CD4-positive, alpha-beta T cell treated with Interleukin-21 for 1 hour (primary cell): ENCODE measurements at places on chromosomes 2 and 18.
A peak's percentile ranks its signal among the peaks of the same experiment; 100 is the strongest.

DNA sequence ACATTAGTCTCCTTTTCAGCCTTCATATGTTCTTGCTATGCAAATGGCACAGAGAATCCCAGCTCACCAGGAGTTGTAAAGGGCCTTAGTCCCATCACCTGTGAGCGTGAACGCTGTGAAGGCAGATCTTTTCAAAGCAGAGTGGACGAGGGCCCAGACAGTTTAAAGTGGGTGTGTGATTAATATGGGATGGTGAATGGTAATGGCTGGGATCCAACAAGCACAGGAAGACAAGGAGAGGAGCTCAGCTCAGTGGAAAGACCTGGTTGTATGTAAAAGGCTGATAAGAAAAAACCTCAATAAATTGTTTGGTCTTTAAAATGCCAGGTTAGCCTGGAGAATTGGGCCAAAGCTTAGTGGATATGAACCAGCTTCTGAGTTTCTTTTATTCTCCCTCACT lies 326.2 kb downstream of the NYAP2 start:
- DNase-seq: no peak

DNA sequence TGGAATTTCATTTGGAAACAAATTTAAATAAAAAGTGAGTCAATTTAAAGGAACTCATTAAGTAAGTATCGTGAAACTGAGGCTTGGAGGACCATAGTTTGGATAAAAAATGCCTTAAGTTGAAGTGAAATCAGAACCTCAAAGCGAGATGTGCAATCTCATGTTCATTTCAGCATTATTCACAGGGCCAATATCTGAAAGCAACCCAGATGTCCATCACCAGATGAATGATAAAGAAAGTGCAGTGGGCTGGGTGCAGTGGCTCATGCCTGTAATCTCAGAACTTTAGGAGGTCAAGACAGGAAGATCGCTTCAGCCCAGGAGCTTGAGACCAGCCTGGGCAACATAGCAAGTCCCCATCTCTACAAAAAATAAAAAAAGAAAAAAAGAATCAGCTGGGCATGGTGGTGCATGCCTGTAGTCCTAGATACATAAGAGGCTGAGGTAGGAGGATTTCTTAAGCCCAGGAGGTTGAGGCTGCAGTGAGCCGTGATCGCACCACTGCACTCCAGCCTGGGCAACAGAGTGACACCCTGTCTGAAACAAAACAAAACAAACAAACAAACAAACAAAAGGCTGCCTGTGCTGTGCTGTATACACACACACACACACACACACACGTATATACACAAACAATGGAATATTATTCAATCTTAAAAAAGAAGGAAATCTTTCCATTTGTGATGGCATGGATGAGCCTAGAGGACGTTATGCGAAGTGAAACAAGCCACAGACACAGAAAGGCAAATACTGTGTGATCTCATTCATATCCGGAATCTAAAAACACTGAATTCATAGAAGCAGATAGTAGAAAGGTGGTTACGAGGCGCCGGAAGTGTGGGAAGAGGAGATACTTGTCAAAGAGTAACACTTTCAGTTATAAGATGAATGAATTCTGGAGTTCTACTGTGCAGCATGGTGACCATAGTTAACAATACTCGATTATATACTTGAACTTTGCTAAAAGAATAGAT lies 14.5 kb downstream of the SH3RF3 start:
- DNase-seq: peak; percentile 56

- DNase-seq: no peak
Measured at GRCh38 chr2:72813841-72814240, 12.0 kb downstream of the EXOC6B start.

DNA sequence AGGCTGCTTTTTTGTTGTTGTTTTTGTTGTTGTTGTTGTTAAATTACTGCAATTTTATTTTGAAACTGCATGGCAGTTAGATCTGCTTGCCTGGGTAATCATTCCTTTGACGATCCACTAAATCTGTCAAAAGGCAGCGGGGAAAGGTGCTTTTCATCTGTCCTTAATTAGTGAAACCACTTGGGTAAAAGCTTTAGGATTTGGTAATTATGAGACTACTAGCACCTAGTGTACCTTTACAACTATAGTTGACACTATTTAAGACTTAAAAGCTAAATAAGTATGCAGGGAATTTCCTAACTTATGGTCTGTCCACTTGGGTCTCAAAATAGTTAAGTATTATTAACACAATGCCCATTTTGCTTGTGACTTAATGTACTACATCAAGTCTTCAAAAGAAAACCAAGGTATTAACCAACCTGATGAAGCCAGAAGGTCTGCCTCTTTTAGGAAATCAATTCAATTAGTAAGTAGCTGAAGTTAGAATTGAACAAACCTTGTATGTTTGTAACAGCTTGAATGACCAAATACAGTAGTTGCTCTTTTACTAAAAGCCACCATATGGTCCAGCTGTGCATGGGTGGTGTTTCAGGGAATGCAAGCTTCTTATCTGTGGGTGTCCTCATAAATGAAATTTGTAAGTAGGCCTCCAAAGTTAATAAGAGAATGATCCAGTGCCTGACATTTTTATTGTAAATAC lies 44.8 kb downstream of the NAB1 start:
- no peak for DNase-seq

GRCh38 chr2:159960414-159960813 lies 102.0 kb downstream of the PLA2R1 start:
- DNase-seq: no peak

- DNase-seq: no peak
Measured at GRCh38 chr18:52237551-52237950, 102.4 kb upstream of the DCC start.

DNA sequence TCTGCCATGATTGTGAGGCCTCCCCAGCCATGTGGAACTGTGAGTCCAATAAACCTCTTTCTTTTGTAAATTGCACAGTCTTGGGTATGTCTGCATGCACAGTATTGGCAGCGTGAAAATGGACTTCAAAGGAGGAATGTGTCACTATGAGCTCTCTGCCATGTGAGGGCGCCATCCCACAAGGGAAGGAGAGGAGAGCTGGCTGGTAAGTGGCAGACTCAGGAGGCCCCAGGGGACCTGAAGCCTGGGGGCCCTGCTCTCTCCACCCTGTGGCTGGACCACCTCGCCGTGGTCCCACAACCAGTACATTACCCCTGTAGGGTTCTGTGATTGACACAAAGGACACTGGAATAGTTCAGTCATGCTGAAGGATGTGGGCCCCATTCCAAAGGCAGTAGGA lies 122.1 kb downstream of the RPIA start:
- no peak for DNase-seq

GRCh38 chr2:10255189-10256030 lies 47.3 kb upstream of the HPCAL1 start:
- DNase-seq: no peak

- no peak for DNase-seq
Measured at GRCh38 chr2:46923041-46923528, 7.5 kb upstream of the MCFD2 start.

GRCh38 chr2:225100856-225101294 lies 58.6 kb upstream of the DOCK10 start:
- DNase-seq: no peak

- DNase-seq: no peak
Measured at GRCh38 chr2:100880730-100881129, 60.8 kb downstream of the NPAS2 start.

- DNase-seq: no peak
Measured at GRCh38 chr2:191582355-191582754, 95.6 kb upstream of the NABP1 start.

GRCh38 chr2:129439406-129440302 lies 539.8 kb upstream of the RAB6C start:
- DNase-seq: no peak

GRCh38 chr2:18803141-18803939 lies 214.0 kb upstream of the NT5C1B start:
- no peak for DNase-seq

- no peak for DNase-seq
Measured at GRCh38 chr2:153408710-153409385, 69.7 kb downstream of the RPRM start.

DNA sequence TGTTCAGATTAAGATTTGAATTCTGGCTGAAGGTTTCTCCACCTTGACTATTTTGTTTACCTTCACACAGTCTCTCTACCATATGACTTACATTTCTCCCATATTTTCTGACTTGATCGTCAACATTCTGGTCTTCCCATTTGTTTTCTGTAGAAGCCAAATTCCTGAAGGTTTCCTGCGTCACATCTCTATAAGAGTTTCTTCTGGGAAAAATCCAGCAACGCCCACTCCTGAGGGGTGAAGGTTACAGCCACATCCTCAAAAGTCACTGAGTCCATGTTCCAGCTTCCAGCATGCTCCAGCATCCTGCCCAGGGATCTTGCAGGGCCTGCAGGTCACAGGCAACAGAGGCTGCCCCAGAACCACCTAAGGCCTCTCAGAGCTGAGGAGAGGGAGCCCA lies 47.5 kb downstream of the NBEAL1 start:
- no peak for DNase-seq

- no peak for DNase-seq
Measured at GRCh38 chr2:6960659-6961058, 43.4 kb downstream of the RNF144A start.

DNA sequence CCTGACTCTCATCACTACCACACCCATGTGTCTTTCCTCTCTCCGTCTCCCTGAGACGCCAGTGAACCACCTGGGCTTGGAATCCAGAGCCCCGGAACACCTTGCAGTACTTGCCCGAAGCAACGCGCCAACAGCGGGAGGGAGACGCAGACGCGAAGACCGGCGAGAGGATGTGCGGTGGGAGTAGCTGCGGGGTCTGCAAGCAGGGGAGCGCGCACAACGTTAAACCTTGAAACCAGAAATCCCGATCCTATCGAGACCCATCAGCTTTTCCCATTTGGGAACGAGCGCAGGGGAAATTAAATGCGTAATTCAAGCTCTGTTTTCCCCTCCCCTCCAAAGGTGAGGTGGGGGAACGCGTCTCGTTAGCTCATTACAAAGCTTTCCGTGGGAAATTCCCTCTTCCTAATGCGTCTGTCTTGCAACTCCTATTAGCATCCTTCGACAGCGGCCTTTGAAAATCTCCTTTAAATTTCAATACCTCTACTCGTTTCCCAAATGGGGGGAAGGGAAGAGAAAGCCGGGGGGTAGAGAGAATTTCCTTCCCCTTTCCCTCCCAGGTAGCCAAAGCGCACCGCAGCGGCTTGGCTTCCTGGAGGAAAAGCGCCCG lies 421 bp upstream of the CNTNAP5 start:
- no peak for DNase-seq

- DNase-seq: no peak
Measured at GRCh38 chr18:23538870-23539269, 35.6 kb downstream of the RMC1 start.

DNA sequence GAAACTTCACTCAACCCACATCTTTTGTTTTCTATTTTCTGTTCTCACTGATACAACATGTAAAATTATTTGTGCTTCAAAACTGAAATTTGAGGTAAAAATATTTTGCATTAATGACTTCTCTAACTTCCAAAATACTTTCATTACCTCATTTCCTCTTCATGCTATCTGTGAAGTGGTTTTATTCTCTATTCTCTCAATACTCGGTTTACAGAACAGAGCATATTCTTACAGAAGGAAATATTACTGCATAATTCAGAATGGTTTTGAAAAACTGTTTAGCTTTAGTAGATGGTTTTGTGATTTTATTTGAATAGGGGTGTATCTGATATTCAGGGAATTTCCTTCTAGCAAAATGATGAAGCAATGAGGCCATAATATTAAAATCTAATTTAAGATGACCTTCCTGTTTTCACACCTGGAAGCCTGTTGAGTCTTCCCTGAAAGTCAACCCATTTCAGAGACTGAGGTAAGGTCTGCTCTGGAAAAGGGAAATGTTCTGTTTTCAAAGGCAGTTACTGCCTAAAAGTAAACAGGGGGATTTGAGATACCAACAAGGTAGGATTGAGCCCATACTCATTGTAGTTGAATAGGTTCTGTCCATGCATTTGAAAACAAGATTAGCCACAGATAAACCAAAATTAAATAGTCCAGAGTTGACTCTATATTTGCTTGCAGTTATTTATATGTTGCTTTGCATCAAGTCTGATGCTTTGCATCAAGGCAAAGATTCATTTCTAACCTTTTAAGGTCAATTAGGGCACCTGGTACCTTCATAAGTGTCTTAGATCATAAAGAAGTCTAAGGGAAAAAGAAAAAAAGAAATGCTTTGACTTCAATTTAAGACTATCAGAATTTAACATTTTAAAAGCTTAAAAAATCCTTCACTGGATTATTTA lies 50.8 kb upstream of the PEX13 start:
- DNase-seq: no peak

DNA sequence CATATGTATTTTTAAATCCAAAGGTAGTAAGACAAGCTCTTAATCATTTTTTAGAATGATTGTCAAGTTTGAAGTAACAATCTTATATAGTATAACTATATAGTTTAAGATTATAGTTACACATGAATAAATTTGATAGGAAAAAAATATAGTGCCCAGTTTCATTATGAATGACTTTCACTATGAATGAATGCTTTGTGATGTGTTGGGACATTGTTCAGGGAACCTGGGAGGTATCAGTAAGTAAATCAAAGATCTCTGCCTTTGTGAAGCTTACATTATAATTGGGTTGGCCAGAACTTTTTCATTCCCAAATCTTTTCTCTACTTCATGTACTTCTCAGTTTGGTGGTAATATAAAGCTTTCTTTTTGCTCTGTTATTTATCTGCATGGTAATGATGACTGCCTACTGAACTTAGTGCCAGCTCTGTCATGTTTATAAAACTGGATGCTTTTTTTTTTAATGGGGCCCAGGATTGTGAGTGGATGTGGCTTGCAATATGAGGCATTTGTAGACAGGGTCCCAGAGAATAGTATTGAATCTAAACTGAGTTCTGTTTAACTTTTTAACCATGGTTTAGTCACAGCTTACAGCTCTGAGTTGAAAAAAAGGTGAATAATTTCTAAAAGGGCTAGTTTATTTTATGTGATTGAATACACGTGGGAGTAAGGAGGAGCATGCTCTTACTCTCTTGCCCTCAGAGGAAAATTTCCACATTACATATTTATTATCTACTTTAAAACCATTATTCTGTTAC lies 23.3 kb downstream of the GLS start:
- DNase-seq: no peak

- no peak for DNase-seq
Measured at GRCh38 chr2:29443151-29443550, 327.9 kb downstream of the CLIP4 start.

DNA sequence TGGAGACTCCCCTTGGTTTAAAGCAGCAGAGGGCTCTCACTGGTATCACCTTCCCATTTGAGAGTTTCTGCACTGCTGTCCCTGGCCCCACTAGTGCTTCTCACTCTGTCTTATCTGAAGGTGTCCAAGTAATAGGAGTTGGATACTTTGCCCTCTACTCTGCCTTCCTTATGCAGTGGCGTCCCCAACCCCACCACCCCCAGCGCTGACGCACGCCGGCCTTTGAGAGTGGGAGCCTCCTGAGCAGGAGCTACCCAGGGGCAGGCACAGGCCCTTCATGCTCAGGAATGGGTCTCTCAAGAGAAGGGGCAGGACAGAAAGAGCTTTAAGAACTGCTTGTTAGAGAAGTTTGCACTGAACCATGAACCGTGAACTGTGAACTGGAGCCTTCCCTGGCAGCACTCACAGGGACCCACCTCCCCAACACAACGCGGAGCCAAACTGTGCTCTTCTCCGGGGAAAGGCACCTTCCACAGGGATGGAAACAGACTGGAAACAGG lies 3.3 kb downstream of the CIB4 start:
- DNase-seq: no peak
